ENCODE measurements at places on chromosomes 2 and 18. TPM values are rescaled to one million over a fixed set of nuclear protein-coding genes. Genes with fewer than 3 reads are reported as not detected.

The PECR gene
- total RNA-seq, result 16.6 TPM

The TUBA4B gene
- total RNA-seq, result not detected

The CFAP65 gene
- not detected for total RNA-seq

The RAB6C gene
- total RNA-seq, result not detected

The TGFA gene
- total RNA-seq, result 0.28 TPM

The SLC16A14 gene
- 4.1 TPM for total RNA-seq

The ZAP70 gene
- total RNA-seq, result not detected

The TYMS gene
- total RNA-seq, result 7.4 TPM

The MARCHF4 gene
- total RNA-seq, result 0.28 TPM

The CRIM1 gene
- total RNA-seq, result 218 TPM

The NEURL3 gene
- not detected for total RNA-seq

The HMSD gene
- total RNA-seq, result under 0.01 TPM

Measured in smooth muscle cell of bladder (primary cell).